Stimulated activated CD8-positive, alpha-beta memory T cell treated with anti-CD3 and anti-CD28 coated beads, Interleukin-4, amount 100 ng/mL, for 1 hour (primary cell): ENCODE measurements at places on chromosomes 2 and 18.

- DNase-seq = no peak
These were observed 386.3 kb downstream of the PARD3B start for GRCh38 chr2:204931562-204931961.

GRCh38 chr2:150357770-150358467 lies 129.5 kb downstream of the RND3 start:
- no peak for DNase-seq

DNA sequence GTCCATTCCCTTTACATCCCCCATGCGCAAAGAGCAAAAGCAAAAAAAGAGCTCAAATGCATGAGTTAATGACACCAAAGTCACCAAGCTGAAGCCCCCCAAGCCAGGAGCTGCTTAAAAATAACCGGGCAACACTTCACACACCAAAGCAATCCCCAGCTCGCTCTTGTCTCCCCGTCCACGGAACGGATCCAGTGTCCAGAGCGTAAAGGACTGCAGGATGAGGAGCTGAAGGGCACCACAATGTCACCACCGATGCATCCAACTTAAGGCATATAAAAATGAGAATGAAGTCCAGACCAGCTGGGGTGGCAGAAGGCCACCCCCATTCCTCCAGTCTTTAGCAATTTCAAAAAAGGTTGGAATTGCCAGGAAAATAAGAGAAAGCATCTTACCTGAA lies 8.7 kb downstream of the SMAD7 start:
- no peak for DNase-seq

- no peak for DNase-seq
These were observed 600.5 kb upstream of the SYT4 start for GRCh38 chr18:43877616-43878321.

DNA sequence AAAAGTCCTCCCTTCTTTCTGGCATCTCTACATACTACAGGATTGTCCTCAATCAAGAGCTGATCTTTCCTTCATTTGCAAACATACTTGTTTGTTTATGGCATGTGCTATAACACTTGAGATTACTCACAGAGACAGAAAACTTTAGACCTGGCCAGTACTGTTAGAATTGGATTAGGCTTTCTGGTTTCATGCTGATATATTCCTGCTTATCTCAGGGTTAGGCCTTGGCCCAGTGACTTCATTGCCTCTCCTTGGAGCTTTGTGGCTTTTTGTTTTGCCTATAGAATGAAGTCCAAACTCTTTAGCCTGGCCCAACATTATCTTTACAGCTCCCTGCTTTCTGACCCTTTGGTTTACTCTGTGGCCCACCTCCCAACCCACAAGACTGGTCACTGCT lies 363.3 kb downstream of the ALK start:
- DNase-seq = no peak
